ENCODE measurements at places on chromosomes 13 and 19. TPM values are rescaled to one million over a fixed set of nuclear protein-coding genes. Genes with fewer than 3 reads are reported as not detected.

- no peak for DNase-seq
Observed at GRCh38 chr13:24147570-24147963, 13.0 kb upstream of the SPATA13 start.

DNA sequence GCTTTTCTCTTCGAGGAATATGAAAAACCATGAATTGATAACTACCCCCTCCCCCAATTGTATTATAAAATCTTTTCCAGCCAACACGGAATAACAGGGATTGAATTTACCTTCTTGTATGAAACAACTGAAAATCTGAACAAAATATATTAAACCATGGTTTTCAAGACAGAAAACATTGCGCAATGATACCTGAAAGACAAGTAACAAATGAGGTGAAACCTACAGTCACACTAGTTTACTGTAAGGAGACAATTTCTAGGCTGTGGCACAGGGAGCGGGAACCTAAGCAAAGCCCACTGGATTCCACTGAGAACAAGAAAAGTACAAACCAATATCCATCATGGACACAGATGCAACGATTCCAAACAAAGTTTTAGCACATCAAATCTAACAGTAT lies 53.4 kb downstream of the ZNF283 start:
- DNase-seq: no peak

GRCh38 chr13:28379371-28380083 lies 115.4 kb downstream of the FLT1 start:
- no peak for DNase-seq

- DNase-seq: no peak
Observed at GRCh38 chr19:32457571-32458158, 52.1 kb downstream of the DPY19L3 start.

DNA sequence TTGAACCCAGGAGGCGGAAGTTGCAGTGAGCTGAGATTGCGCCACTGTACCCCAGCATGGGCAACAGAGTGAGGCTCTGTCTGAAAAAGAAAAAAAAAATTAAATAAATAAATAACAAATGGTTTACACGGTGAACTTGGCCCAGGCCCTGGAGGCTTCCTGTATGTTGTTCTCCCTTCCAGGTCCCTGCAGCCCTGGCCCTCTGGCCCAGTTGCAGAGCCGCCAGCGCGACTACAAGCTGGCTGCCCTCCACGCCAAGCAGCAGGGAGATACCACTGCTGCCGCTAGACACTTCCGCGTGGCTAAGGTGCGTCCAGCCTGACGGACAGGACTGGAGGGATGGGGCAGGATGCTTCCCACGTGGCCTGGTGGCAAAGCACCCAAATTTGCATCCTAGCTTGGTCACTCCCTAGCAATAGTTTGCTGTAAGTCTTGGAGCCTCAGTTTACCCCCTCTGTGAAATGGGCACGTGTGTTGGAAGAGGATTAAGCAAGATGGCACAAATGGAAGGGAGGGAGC lies 11.9 kb downstream of the CC2D1A start:
- no peak for DNase-seq

DNA sequence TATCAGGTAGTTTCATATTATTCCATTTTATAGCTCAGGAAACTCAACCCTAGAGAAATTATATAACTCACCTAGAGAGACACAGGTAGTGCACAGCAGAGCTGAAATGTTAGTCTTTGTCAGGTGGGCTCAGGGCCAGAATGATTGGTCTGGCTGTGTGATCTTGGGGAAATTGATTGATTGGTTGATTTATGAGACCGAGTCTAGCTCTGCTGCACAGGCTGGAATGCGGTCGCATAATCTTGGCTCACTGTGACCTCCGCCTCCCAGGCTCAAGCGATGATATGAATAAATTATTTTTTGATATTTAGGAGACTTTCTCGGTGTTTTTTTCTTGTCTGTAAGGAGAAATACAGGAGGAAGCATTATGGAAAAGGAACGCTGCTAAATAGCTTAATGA lies 239.9 kb upstream of the SLC10A2 start:
- no peak for DNase-seq

- no peak for DNase-seq
Observed at GRCh38 chr13:64617231-64617630, 2612.9 kb downstream of the PCDH9 start.

DNA sequence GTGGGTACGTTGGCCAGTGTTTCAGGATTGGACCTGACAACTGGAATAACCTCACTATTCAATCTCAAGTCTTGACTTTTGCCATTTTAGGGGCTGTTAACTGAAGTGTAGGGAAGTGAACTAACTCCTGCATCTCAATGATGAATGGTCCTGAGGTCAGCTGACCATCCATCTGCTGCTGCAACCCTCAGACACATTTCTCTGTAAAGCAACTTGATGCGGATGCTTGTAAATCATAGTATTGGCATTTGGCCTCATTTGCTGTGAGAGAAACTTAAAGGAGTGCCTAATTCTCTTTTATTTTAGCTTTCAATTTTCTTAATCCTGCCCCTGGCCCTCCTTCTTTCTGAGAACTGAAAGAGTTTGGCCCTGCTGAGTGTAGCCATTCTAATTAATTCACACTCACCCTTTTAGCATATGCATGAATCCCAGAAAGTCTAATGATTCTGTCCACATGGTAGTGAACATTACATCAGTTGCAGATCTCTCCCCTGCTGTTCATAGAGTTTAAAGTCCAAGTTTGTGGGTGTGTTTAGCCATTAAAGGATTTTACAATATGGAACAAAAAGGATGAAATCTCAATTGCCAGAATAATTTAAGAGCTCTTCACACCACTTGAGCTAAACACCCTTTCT lies 1531.4 kb upstream of the SLC10A2 start:
- no peak for DNase-seq

GRCh38 chr19:13830741-13831536 lies 35.7 kb downstream of the ZSWIM4 start:
- no peak for DNase-seq

DNA sequence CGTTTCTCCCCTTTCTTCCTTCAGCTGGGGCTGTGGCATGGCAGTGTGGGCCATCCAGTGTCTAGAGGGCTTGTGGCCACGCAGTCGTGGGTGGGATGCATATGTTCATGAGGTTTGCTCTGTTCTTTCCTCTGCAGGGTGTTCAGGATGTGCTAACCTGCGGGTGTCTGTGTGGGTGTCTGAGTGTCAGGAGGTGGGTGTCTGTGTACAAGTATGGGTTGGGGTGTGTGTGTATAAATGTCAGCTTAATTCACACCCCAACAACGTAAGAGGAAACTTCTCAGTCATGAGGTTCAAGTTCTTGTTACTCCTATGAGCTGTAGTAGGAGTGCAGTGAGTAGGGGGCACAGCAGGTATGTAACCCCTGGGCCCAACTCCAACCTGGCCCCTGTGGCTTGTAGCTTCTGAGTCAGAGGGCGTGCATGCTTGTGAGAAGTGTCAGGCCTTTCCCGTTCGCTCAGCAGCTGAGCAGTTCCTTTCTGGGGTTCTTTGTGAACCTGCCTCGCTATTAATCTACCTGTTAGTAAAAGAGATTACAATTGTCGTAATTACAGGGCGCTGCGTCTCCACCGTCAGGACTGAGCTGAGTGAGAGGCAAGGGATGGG lies 49.1 kb downstream of the NFIX start:
- DNase-seq: no peak

DNA sequence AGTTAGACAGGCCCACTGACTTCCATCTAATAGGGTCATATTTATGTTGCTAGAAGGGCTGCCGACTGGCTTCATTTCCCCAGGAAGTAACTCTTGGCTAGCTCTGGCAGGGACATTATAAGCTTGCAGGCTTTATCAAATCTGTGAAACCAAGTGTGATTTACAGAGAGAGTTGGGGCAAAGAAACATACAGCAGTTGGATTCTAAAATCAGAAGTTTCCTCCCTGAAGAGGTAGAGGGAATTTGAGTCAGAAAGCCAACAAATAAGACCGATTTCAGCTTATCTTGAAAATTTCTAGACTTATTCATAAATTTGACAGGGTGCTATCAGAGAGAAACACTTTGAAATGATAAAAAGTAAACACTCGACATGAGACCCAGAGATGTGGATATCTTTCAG lies 407.8 kb downstream of the OLFM4 start:
- DNase-seq: no peak

GRCh38 chr13:33057019-33057780 lies 41.0 kb downstream of the KL start:
- no peak for DNase-seq

- DNase-seq: no peak
Observed at GRCh38 chr19:54517483-54517882, 14.9 kb downstream of the LAIR2 start.

- DNase-seq: no peak
Observed at GRCh38 chr13:102680842-102681740, 13.8 kb downstream of the METTL21C start.

- no peak for DNase-seq
Observed at GRCh38 chr19:19477705-19478383, 37.5 kb downstream of the TSSK6 start.

GRCh38 chr13:27500806-27501534 lies 50.6 kb upstream of the MTIF3 start:
- DNase-seq: no peak

DNA sequence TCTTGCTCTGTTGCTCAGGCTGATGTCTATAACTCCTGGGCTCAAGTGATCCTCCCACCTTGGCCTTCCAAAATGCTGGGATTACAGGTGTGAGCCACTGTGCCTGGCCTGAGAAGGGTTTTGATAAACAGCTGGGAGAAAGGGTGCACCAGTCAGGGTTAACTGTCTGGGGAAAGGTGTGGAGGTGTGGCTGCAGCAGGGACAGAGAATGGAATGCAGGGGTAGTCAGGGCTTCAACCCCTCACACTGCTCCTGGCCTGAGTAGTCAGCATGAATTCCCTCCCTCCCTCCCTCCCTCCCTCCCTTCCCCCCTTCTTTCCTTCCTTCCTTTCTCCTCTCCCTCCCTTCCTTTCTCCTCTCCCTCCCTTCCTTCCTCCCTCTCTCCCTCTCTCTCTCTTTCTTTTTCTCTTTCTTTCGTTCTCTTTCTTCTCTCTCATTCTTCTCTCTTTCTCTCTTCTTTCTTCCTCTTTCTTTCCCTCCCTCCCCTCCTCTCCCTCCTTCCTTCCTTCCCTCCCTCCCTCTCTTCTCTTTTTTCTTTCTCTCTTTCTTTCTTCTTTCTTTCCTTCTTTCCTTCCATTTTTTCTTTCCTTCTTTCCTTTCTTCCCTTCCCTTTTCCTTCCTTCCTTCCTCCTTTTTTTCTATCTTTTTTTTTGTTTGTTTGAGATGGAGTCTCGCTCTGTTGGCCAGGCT lies 16.0 kb downstream of the MYO1F start:
- DNase-seq: no peak

DNA sequence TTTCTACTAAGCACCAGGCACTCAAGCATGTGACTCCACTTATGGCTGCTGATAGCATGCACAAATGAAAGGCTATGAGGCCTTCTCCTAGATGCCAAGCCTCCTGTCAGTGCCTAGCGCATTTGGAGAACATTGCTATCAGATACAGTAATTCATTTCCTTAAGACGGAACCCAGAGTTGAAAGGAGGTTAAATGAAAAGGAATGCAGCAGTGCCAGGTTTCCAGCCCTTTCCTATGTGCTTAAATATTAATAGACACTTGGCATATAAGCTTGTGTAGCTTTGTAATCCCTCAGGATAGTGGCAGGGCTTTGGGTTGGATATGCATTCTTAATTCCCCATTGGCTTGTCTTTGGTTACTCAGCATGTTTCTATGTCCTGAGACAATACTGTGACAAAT lies 140.1 kb upstream of the FRY start:
- no peak for DNase-seq

- no peak for DNase-seq
Observed at GRCh38 chr13:48624016-48624415, 29.7 kb upstream of the CYSLTR2 start.

DNA sequence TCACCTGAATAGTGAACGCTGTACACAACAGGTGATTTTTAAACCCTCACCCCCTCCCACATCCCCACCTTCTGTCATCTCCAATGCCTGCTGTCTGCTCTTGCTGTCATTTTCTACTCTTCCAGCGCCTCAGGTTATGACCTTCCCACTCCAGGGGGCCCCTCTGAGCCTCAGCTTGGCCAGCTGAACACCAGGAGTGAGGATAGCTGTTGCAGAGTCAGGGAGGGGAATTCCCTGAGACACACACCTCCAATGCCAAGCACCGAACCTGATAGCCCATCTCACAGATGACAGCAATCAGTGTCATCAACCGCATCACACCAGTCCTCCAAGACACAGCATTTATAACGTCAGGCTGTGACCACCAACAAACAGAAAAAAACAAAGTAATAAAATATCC lies 193.5 kb downstream of the ZNF536 start:
- DNase-seq: no peak

GRCh38 chr13:98842070-98842469 lies 89.6 kb upstream of the SLC15A1 start:
- DNase-seq: no peak

GRCh38 chr19:14346279-14346678 lies 35.0 kb upstream of the ADGRE5 start:
- DNase-seq: no peak

- DNase-seq: no peak
Observed at GRCh38 chr13:64591971-64592370, 2638.2 kb downstream of the PCDH9 start.

GRCh38 chr19:15253513-15253912 lies 21.3 kb upstream of the EPHX3 start:
- no peak for DNase-seq

DNA sequence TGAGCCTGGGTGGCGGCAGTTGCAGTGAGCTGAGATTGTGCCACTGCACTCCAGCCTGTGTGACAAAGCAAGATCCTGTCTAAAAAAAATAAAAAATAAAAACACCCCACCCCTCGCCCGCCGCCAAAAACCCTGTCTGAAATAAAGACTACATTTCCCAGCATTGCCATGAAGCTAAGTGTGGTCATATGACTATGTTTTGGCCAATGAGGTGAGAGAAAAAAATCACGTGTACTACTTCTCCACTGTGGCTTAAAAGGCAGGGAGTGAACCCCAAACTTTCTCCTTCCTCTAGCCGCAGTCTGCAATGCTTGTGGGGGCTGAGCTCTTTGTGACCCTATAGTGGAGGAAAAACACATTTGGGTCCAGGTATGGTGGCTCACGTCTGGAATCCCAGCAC lies 54.9 kb downstream of the COLGALT1 start:
- no peak for DNase-seq

- DNase-seq: no peak
Observed at GRCh38 chr19:47447470-47448359, 24.0 kb downstream of the SLC8A2 start.

DNA sequence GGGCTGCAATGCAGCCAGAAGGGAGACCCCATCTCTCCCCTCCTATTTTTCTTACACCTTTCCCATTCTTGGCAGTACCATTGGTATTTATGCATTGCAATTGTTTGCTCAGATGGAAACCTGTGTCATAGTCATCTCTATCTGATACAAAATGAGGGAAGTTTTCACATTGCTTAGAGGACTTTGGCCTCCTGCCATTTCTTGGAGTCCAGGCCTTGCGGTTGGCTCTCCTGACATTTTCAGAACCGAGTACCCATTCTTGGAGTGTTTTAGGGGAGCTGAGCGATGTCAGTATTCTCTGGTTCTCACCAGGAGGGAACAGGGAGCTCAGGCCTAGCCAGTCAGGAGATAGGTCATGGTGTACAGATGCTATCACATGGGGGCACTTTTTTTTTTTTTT lies 1.5 kb downstream of the SIN3B start:
- DNase-seq: no peak

The ZNF30 gene
- total RNA-seq: 1.5 TPM

The ZNF20 gene
- 4.3 TPM for total RNA-seq

The TEX101 gene
- total RNA-seq: not detected

The TMEM255B gene
- 11.2 TPM for total RNA-seq

The DAZAP1 gene
- 76.9 TPM for total RNA-seq

The SPTBN4 gene
- total RNA-seq: 7.0 TPM

The FPR3 gene
- 11.1 TPM for total RNA-seq
